ENCODE measurements at places on chromosomes 7 and 10.

DNA sequence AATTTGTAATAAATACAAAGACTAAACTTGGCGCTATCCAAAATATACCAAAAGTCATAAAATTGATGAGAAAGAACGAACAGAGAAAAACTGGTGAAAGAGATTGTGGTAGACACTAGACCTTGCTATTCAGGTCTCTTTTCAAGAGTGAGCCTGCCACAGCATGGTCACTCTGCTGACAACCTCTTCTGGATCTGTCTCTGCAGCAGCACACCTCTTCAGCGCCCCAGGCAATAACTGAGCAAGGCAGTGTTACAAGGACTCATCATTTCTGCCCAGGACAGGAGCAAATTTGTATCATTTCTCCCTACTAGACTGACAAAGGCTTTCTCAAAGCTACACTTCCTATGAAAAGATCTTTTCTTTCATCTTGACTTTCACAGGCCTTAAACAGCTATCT, 976.0 kb downstream of the DNAJB9 start:
- DNase-seq, result no peak

DNA sequence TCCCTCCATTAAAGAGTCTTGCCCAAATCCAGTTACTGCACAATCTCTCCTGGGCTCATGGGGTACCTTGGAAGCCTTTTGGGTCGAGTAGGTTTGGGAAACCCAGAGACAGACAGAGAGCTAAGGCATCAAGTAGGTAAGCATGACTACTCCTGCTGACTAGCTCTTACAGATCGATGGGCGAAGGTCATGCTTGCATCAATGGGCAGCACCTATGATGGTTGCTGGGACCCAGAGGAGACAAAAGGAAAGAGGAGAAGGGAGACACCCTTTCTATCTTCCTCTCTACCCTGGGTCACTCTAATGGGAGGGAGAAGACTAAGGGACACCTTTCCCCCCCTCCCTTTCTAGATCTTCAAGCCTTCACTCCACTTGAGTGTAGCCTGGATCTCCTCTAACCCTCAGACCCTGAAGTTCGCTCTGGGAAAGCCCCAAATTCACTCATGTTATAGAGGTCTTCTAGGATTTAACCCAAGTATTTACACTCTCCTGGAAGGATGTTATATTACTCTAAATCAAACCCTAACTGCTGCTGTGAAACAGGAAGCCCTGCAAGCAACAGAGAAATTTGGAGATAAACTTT, 31.6 kb upstream of the ZNF746 start:
- DNase-seq, result no peak

- DNase-seq, result no peak
These were observed 4.8 kb upstream of the LIPA start for GRCh38 chr10:89256340-89256739.

- no peak for DNase-seq
These were observed 270.6 kb downstream of the AUTS2 start for GRCh38 chr7:69868921-69869320.

DNA sequence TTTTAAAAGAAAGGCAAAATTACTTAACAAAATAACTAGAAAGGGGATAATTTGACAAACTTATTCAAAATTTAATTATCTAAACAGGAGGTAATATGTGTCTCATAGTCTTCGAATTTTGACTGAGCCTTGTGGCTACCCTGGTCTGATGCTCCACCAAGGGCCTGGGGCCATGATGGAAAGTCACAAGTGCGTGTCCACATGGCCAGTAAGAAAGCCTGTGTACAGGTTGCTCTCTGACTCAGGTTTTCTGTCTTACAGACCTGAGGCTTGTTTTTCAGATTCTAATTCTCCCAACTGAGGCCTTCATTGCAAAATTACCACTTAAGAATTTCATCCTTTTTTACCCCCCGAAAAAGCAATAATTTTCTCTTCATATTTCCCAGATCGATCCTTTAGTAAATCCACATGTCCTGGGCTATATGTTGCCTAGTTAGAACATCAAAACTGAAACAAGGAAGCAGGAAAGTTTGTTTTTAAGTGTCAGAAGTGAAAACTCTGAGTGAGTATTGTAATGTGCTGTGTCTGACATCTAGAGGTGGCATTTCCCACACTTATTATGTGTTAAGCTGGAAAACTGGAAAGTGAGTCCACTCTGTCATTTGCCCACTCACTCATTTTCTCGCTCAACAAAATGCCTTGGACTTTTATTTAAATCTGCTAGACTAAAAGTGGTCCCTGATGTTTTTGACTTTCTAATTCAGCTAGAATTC, 10.0 kb downstream of the CYP3A43 start:
- DNase-seq, result peak; percentile 57

DNA sequence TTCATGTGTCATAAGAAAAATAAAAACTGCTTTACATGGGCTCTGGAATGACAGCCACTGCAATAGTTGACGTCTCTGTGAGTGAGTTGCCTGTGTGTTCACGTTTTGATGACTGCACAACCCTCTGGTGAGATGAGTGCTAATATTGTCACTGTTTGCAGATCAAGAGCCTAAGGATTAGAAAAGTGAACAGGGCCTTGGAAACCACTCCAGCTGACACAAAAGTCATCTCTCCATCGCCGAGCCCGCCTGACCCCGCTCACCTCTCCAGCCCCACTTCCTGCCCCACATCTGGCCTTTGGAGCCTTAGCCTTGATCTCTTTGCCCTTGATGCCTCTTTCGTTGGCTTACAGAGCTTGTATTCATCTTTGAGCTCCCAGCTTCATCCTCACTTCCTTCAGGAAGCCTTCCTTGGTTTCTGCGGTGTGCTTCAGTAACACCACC, 351.7 kb downstream of the TCERG1L start:
- DNase-seq, result no peak

GRCh38 chr10:86659721-86660453, 5.5 kb downstream of the OPN4 start:
- no peak for DNase-seq

DNA sequence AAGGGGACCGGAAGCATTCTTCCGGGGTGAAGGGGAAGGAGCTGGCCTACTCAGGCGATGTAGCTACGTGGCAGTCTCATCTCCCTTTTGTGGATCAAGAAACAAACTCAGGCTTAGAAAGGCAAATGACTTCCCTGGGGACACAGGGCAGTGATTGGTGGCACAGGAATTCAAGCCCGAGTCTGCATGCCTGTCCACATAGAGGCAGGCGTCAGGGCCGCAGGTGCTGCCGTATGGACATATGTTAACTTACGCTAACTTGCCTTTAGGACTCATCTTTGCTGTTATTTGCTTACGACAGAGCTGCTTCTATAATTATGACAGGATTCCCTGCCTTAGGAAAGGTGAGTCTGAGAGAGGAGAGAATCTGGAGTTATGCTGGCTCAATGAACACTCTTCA, 42.3 kb upstream of the KLF6 start:
- DNase-seq, result no peak

DNA sequence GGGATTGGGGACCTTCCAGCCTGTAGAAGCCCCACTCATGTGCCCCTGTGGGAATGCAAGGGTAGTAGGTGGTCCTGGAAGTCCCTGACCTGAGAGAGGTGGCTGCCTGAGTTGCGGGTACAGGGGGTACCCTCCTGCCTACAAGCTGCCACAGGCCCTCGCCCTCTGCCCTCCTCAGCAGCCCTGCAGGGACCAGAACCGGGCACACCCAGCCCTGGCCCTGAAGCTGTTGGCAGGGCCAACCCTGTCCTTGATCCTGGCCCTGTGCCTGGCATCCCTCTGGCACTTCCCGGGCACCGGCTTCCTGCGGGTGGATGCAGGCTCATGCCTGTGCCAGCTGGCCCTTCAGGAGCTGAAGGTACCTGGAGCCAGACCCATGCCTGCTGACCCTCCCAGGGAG, 54.9 kb upstream of the ELN start:
- no peak for DNase-seq

DNA sequence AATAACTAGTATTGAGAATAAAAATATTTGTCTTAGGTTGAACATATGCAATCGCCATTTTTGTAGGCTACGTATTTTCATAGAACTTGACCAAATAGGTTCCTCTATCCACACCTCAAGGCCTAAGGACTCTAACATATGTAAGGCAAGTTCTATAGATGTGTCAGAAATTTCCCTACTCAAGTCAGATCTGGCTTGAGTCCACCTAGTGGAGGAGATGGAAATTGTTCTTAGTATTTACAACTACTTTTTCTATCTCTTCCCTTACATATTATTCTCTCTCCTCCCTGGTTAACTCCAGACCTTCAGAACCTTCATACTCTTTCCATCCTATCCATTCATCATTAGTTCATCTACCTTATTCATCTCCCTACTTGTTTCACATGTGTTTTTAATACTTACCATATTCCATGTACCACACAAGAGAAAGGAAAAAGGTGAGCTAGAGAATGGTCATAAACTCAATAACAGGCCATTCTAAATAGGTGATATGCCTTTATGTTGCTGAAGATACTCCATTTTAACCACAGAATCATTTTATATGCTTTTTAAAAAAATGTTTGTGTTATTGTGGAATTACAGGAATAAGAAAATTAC, 174.5 kb upstream of the HDAC9 start:
- DNase-seq, result no peak

- no peak for DNase-seq
These were observed 32.2 kb upstream of the COL13A1 start for GRCh38 chr10:69769395-69769992.

DNA sequence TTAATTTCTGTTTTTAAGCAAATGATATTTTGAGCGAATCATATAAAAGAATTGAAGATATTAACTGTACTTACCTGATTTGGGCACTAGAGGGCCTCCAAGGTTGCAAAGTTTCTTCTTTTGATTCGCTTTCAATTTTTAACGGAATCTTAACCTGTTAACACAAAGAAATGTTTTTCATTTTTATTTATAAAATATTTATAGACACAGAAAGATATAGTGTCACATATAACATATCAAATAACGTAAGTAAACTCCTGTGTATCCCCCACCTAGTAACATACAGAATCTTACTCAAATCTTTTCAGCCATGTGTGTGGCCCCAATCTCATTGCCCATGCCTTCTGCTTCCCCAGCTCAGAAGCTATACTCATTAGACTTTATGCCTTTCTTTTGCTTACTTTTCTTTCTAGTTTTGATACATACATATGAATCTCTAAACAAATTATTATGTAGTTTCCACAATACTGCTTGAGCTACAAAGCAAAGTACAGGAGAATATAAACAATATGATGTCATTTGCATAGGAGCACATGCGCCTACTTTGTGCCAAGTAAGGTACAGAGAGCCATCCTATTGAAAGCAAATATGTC, 49.5 kb upstream of the ZPBP start:
- DNase-seq, result peak; percentile 54

DNA sequence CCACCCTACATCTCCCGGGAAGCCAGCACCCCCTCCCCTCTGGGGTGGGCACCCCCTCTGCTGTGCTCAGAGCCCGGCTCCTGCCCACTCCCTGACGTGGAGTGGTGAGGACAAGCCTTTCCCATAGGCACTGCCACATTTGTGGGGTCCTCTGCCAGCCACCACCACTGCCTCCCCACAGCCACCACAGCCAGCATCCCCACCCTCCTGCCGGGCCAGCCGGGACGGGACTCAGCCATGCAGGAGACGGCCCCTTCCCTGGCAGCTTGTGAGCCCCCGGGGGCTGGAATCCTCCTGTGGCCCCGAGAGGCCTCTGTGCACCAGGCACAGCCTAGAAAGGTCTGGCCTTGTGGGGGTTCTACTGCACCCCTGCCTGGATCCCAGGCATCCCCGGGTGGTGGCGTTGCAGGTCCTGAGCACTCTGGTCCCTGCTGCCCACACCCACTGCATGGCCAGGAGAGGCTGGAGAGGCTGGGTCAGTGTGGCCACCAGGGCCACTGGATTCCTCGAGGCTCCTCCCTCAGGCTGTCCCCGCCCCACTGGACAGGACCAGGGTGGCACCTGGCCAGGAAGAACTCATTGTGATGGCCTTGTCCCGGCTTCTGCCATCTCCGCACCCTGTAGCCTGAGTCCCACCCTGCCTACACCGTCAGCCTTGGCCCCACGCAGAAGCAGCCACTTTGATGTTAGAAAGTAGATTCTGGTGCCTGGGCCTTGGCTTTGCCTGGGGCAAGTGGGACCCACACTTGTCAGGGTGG, 148.0 kb downstream of the EBF3 start:
- no peak for DNase-seq

GRCh38 chr10:13296476-13296875, 3.4 kb downstream of the PHYH start:
- DNase-seq, result no peak

DNA sequence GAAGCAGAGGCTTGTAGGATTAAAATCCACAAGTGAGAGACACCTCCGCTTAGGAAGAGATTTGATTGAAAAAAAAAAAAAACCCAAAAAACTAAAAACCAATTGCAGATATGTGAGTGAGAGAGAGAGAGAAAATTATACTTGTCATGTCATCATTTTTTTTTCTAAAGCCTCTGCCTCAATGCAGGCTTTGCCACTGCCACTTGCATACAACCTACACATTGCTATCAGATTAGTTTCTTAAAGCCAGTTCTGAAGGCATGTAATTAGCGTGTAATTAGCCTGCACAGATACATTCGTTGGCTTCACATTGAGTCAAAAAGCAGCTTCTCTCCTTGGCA, 86.1 kb upstream of the MTPN start:
- no peak for DNase-seq

GRCh38 chr10:23405540-23405939, 33.3 kb upstream of the OTUD1 start:
- DNase-seq, result no peak

GRCh38 chr7:37683246-37684120, at the start of gene GPR141:
TSS of gene GPR141 (plus strand) at chr7:37683766. CDS start at chr7:37740394, 56,628 bp downstream.
- no peak for DNase-seq

GRCh38 chr7:1537535-1538412, 7.3 kb downstream of the MAFK start:
- peak; percentile 89 for DNase-seq

DNA sequence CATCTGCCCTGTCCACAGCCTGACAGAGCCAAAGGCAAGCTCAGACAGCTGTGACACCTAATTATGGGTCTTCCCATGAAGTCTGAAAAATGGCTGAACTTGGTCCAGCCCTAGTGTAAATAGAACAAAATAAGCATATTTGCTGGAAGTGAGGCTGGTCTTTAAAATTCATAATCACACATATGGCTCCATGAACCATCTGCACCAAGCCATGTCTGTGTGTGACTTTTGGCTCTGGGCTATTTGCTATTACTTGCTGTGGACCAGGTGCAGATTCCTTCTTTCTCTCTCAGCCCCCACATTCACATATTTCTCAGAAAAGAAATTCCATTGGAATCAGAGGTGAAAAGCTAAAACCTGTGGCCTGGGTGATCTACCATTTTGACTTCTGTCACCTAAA, 175.9 kb downstream of the PDE1C start:
- no peak for DNase-seq
